ENCODE measurements at places on chromosomes 13 and 19.

DNA sequence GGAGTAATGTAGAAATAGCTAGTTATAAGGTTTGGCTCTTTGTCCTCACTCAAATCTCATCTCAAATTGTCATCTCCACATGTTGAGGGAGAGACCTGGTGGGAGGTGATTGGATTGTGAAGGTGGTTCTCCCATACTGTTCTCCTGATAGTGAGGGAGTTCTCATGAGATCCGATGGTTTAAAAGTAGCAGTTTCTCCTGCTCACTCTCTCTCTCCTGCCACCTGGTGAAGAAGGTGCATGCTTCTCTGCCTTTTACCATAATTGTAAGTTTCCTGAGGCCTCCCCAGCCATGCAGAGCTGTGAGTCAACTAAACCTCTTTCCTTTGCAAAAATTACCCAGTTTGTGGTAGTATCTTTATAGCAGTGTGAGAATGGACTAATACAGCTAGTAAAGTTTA is 849.4 kb downstream of the DACH1 start:
- no peak for DNase-seq

DNA sequence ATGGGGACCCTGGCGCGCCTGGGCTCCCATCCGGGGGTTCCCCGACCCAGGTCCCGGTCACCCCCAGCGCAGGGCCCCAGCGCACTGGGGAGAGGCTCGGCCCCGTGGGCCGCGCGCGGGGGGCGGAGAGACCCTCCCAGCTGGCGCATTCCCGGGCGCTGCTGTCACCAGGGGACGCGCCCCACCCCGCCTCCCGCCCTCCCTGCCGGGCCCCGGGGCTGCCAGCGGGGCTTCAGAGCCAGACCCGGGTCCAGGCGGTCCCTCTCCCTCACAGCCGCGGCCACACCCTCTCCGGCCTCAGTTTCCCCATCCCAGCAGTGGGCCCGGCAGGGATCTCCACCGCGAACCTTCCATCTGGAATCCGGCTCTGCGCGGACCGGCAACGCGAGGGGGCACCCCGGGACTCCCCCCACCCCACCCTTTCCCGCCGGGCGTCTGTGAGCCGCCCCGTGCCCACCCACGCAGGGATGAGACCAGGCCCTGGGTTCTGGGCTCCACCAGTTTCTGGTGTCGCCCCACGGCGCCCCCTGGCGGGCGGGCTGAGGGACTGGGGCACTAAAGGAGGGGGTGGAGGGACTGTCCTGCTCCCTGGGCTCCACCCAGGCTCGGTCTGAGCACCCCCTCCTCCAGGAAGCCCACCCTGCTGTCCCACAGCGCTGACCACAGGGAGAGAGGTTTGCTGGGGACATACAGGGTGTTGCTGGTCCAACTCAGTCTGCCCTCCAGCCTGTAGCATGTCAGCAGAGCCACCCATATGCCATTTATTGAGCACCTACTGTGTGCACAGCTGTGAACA is 878 bp upstream of the ADAMTSL5 start:
- peak; percentile 71 for DNase-seq

DNA sequence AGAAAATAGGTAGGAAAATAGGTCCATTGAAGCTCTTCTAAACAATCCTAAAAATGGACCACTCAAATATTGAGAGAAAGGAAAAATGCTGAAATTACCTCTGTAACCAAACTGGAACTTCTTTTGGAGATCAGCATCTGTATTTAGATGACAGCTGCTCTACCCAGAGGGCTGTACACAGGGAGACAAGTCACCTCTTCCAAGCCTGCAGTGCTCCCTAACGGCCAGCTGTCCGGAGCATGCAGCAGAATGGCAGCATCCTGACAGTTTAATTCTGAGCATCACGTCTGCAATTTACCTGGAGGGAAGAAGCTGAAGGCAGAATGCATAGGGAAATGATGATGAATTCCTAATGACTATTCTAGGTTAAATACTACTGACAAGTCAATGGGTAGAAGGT is 62.8 kb upstream of the DIAPH3 start:
- DNase-seq, result no peak

DNA sequence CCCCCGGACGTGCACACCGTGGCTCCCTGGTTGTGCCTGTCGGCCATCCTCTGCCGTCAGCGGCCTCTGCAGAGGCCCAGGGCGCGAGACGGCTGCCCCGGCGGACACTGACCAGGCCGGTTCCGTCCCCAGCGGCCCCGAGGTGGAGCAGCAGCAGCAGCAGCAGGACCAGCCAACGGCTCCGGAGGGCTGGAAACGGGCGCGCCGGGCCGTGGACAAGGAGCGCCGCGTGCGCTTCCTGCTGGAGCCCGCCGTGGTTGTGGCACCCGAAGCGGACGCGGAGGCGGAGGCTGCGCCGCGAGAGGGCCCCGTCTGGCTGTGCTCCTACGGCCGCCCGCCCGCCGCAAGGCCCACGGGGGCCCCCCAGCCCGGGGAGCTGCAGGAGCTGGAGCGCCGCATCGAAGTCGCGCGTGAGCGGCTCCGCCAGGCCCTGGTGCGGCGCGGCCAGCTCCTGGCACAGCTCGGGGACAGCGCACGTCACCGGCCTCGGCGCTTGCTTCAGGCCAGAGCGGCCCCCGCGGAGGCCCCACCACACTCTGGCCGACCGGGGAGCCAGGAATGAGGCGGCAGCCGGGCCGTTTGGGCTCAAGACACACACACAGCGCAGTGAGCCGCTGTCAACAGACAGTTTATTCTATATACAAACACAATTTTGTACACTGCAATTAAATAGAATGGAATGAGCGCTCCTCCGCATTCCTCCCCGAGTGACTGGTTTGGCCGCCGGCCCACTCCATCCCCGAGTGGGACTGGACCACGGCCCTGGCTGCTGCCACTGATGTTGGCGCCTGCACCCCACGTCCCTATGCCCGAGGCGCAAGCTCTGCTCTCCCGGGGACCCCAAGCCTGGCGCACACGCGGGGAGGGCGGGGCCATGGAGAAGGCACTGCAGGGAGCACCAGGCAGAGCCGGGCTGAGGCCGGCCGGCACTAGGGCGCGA is 9.1 kb downstream of the GRIN3B start:
- no peak for DNase-seq

DNA sequence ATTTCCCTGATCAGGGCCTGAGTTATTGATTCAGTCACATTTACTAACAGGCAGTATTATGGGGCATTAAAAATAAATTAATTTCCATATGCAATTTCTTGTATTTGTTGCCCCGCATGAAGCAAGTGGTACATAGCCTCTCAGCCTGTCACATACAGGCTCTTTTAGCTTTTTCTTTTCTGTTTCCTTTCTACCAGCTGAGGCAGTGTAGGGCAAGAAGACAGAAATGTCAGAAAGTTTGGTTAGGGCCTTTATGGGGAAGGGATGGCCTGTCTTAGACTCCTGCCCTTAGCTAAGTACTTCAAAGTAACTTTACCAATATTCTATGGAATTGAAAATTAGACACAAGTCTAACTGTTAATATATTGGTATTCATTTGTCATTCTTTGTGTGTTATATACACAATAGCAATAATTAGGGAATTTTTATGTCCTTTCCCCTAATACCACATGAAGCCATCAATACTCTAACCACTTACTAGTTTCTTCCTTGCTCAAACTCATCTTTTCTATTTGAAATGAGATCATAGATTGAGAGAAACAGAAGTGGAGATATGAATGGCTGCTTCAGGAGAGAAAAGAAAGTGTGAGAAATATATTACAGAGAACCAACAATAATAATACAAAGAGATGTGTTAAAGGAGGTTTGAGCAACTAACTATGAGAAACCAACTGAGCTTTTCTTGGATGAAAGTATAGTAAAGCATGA is 669.6 kb downstream of the PCDH17 start:
- no peak for DNase-seq

- DNase-seq, result no peak
Observed at GRCh38 chr19:13573056-13573667, 66.9 kb upstream of the CACNA1A start.

GRCh38 chr19:42023121-42023942 is 29.3 kb upstream of the ATP1A3 start:
- peak; percentile 22 for DNase-seq

DNA sequence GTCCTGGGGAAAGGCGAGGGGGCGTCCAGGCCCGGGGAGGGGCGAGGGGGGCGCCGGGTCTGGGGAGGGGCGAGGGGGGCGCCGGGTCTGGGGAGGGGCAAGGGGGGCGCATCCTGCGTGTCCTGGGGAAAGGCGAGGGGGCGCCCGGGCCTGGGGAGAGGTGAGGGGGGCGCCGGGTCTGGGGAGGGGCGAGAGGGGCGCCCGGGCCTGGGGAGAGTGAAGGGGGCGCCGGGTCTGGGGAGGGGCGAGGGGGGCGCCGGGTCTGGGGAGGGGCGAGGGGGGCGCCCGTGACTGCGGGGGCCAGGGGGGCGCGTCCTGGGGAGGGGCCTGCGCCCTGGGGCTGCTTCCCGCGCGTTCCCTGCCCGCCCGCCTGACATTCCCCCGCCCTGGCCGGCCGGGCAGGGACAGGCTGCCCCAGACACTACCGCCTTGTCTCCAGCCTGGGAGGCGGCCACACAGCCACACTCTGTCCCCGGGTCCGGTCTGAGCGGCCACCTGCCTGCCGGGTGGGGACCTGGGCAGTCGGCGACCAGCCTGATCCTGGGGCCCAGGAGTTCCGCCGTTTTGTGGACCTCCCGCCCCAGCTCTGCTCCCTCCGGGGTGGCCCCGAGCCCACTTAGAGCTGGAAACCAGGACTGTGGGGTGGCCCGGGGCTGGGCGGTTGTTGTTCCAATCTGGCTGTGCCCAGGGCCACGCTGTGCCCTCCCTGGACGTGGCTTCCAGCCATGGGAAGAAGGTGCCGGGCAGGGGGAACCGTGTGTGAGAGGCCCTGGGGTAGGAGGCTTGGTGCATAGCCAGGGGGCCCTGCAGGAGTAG is 11.8 kb downstream of the PALM start:
- no peak for DNase-seq

GRCh38 chr13:104847922-104848321 is 1687.5 kb downstream of the EFNB2 start:
- DNase-seq, result no peak

GRCh38 chr19:17748884-17749638 is 2.2 kb upstream of the FCHO1 start:
- DNase-seq, result no peak

- DNase-seq, result no peak
Observed at GRCh38 chr19:38019396-38019724, 112.4 kb downstream of the SIPA1L3 start.

GRCh38 chr19:8445488-8446001 is 770 bp downstream of the HNRNPM start:
- DNase-seq, result peak; percentile 48

GRCh38 chr13:27962128-27962841 is 6.8 kb downstream of the CDX2 start:
- DNase-seq, result no peak

DNA sequence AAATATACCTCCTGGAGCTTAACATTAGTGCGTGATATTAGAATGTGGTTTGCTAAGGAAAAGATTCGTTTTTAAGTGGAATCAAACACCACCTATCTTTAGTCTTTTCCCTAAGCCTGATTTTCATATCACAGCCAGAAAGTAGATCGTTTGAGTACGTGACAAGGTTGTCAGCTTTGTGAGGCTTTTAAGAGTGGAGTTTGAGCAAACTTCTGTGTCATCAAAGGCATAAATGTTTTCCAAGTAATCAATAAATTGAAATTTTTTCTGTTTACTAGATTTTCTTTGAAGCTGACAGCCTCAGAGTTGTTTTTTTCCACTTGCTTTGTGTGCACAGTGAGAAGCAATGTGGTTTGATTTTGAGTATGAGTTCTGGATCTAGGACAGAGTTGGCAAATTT is 6.5 kb upstream of the ZNF331 start:
- no peak for DNase-seq

Measured in stimulated activated CD4-positive, alpha-beta T cell treated with anti-CD3 and anti-CD28 coated beads, Interleukin-4, amount 100 ng/mL, for 1 hour (primary cell).